HS-27A (cell line): ENCODE measurements at places on chromosomes 7 and 10.

DNA sequence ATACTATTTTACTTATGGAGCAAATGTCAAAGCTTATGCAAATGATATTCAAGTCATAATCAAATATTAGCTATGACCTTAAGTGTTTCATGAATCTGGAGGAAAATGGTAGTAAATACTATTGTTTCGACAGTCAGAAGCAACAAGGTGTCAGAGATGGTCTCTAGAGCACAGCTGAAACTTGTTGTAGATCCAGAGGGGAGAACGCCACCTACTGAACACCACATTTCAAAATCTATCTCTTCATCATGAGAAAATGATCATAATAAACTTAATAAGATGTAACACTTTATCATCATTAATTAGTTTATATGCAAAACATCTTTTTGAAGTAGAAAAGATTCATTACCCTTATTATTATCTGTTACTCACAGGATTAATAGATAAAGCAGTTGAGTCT is 418.7 kb downstream of the GATA3 start:
- DNase-seq: no peak

DNA sequence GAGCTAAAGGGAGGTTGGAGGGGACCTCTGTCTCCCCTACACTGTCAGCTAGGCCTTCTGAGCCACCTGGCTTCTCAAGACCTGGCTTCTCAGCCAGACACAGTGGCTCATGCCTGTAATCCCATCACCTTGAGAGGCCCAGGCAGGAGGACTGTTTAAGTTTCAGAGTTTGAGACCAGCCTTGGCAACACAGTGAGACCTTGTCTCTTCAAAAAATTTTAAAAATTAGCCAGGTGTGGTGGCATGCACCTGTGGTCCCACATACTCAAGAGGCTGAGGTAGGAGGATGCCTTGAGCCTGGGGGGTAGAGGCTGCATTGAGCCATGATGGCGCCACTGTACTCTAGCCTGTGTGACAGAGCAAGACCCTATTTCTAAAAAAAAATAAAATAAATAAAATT is 33.1 kb downstream of the PIP4K2A start:
- no peak for DNase-seq

DNA sequence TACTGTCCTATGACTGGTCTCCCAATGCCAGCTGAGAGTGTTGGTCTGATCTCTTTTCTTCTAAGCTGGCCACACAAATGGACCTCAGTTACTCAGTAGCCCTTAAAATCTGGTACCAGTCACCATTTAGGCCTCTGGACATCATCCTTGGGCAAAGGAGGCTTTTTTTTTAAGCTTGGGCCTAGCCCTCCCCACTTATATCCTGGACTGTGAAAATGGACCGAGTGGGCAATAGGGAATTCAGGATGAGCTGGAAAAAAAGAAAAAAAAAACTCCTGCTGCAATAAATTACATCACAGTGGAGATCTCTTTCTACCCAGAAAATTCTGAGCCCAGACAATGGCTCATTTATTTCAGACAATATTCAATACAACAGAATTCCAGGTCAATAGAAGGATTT is 68.4 kb downstream of the PARP12 start:
- no peak for DNase-seq

GRCh38 chr10:43202657-43203447 is 64.0 kb downstream of the RASGEF1A start:
- no peak for DNase-seq

DNA sequence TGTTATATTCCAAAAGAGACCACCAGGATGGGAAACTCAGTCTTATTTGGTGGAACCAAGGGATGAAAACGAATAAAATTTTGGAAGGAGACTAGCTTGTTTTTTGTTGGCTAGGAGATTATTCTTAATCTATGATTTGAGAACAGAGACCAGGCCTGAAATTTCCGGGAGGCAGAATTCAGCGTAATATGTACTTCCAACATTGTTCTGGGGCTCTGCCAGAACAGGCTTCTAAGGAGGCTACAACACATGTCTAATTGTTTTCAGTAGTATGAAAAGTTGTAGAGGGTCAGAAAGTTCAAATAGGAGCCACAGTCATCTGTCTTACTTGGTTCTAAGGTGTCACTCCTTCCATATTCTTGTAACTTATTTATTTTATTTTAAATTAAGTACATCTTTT is 1.7 kb downstream of the DDX21 start:
- DNase-seq: no peak

DNA sequence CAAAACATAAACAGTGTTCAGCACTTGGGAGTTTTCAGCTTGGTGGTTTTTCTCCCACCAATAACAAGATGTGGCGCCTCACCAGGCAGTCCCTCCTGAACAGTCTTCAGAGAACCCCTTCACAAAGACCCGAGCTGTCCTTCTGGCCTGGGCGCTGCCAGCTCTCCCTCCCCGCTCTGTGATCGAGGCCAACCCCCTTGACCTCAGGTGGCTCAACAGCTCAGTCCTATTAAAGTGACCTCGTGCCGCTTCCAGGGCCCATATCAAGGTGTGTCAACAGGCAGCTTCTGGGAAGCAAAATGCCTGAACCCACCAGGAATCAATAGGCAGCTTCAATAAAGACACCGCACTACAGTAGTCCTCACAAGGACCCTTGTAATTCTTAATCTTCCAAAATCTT is 63.3 kb downstream of the CHST15 start:
- no peak for DNase-seq

- DNase-seq: no peak
Observed at GRCh38 chr10:113576852-113577251, 24.0 kb downstream of the HABP2 start.

DNA sequence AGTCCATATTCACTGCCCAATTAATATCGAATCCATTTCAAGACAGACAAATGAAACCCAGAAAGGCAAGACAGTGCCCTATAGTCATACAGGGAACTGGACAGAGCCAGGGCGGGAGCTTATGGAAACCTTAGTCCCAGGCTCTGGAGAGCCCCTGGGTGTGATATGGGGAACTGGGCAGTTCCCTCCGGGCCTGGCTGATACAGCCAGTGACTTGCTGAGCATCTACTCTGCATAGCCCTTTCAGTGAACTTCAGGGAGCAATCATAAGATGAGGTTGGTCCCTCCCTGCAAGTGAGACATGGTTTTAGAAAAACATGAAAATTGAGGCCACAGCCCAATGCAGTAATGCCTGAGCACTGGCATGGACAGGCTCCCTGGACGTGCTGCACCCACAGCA is 241.9 kb downstream of the GRID1 start:
- no peak for DNase-seq

DNA sequence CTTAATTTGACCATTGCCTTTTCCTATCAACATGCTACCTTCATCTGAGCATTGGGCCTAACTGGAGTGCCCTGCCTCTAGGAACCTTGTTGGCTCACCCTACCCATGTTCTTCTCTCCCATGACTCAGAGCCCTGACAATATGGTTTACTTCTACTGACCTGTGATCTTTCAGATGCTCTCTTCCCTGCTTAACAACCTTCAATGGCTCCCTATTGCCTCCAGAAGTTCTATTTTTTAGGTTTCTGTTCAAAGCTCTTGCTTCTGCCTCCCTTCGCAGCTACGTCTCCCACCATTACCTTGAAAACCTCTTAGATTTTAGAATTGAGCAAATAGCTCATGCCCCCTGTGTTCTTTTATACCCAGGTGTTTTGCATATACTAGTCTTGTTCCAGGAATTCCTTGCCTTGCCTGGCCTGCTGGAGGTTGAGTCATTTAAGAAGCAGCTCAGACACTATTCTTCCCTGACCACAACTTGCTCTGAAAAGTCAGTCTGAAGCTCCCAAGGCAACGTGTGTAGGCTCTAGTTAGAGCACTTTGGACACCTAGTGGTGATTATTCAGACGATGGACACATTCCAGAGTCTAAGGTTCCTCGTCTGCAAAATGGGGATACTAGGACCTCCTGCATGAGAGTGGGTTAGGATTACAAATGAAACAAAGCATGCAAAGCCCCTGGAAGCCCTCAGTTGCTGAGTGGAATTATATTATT is 64.4 kb upstream of the EMX2 start:
- DNase-seq: no peak

DNA sequence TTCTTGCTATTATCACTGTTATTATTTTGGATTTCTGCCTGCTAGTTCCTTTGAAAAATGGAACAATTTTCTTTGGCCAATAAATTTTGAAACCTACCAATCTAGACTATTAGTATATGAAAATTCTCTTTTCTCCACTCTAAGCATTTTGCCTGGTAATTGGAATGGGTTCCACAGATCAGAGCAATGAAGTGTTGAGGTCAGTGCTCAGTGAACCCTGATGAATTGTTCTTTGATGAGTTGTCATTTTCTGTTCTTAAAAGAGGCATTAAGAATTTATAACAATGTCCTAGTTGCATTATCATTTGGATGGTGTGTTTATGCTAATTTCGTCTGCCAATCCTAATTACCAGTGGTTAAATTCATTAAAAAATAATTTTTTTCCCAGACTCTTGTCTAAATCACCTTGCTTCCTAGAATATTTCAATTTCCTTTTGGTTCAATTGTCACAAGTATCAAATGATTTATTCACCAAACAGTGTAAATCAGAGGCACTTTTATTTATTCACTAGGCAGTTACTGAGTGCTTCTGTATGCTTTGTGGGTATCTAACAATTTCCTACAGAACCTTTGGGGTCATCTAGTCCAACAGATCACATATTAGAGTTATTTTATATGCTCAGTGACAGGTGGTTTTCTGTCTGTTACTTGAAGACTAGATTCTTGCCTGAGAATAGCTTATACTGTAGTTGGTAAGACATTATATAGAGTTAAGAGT is 239.0 kb downstream of the DNAJB9 start:
- DNase-seq: no peak

DNA sequence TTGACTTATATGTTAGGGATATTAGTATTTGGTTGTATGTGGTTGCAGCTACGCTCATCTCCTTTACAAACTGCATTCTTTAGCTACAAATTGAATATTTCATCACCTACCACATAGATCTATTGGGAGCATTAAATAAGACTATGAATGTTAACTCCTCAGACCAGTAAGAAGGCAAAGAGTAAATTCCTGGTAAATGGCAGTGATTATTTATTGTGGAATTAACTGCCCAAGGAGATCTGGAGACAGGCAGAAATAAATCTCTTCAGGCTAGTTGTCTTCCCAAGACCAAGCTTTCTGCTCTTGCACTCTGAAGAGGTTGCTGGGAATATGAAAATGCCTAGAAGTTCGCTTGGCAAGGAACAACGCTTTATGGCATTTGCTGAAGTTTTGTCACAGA is 74.6 kb downstream of the ANLN start:
- DNase-seq: no peak

- no peak for DNase-seq
Observed at GRCh38 chr10:3064423-3064822, 2.9 kb upstream of the PFKP start.

GRCh38 chr7:144720710-144721109 is 115.1 kb downstream of the TPK1 start:
- DNase-seq: no peak

DNA sequence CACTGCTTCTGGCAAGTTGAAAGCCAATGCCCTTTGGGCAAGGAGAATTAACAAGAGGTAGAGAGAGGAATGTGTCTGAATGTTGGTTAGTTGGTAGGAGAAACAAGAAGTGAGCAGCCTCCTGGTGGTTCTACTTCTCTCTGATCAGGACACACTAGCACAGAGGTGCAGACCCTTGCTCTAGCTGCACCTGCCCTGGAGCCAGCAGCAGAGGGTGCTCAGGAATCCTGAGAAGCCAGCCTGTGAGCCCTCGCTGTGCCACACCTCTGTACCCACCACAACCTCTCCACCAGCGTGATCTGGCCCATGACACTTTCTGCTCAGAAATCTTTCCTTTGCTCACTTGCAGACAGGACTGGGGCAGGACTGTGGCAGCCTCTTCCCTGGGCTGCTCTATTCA is 364.7 kb downstream of the RPS24 start:
- no peak for DNase-seq

DNA sequence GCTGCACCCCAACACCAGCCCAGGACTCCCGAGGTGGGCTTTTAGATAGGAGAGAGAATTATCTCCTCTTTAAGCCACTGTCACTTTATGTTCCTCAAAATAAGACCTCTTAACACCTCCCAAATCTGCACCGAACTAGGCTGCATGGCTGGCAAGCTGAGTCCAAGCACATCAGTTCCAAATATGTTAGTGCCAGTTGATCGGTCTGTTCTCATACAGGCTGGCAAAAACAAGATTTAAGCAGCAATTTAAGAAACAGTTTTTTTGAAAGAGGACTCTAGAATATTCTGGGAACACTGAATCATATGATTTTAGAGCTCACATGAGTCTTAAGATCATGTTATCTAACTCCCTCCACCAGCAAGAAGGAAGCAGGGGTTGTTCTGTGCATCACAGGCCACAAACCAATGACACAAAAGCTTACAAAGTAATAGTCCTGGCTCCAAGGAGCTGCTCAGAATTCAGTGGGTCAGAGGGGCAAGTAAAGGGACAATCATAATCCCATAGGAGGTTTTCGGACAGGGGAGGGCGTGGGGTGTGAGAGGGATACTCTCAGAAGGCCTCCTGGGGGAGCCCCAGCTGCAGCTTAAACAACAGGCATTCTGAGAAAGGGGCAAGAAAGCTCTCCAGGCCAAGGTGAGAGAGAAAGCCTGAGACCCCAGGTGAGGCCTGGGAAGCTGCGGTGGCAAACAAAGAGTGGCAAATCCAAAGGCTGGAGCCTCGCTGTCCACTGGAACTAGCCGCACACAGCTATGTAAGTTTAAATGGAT is 7.1 kb downstream of the COBL start:
- DNase-seq: no peak

DNA sequence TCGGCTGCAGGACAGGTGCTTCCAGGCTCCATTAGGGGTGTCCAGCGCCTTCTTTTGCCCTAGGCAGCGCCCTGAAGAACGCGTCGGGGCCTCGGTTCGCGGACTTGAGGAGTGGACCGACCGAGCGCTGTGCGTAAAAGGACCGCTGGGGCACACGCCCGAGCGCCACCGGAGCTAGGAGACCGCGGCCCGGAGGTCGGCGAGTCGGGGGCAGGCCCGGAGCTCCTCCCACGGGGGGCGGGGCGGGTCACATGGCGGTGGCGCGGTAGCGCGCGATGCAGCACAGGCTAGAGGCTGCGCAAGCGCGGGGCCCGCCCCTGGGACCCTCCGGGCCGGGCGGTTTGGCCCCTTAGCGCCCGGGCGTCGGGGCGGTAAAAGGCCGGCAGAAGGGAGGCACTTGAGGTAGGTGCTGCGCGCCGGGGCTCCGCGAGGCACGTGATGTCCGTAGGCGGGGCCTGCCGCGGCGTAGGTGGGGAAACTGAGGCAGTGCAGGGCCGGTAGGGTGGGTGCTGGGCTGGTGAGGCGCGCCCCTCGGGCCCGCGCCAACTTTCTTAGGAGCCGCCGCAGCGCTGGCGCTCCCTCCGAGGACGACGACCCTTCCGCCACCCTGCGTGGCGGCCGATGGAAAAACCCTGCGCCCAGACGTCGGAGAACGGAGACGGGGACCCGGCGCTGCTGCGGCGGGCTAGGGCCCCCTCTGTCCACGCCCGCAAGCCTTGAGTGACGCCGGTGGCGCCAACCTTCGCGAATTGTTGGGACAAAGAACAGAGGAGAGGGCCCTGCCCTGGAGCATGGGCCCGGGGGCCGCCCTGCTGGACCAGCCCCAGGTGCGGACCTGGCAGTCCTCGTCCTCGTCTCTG is at the start of gene PRXL2A:
TSS of gene PRXL2A (plus strand) at position 310 of the 860 bp plus-strand sequence. CDS start 11,917 bp downstream, outside the sequence.
- no peak for DNase-seq

DNA sequence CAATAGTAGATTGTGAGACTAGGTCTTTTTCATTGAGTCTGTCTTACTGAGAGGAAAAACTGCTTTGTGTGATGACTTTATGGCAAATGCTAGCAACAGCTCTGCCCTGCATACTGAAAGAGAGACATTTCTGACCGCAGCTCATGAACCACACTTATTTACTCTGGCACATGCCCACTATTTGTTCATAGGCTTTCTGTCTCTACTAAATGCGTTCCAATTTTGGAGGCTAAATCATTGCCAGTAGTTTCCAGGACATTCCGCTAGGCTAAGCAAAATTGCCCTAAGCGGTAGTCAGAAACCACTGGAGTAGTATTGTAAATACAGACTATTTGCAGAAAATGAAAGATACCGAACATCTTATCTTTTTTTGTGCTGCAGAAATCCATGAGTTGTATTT is 55.6 kb upstream of the DLX6 start:
- no peak for DNase-seq
